Cortex of kidney (tissue), 1 donor: ENCODE measurements at places on chromosomes 2 and 18.

DNA sequence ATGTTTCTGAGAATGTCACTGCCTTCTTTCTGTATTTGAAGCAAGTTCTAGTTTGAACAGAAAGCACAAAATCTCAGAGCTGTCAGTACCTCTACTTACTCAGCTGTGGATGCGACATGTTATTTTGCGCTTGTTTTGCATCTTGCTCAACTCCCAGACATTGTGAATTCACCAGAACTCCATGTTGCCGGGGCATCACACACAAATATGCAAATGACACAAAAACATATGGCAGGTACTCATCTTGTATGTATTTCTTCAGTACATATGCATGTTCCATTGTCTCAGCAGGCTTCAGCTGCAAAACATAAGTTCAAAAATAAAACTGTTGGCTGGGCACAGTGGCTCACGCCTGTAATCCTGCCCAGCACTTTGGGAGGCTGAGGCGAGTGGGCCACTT is 30.8 kb downstream of the ADCY3 start:
- DNase-seq, result no peak

DNA sequence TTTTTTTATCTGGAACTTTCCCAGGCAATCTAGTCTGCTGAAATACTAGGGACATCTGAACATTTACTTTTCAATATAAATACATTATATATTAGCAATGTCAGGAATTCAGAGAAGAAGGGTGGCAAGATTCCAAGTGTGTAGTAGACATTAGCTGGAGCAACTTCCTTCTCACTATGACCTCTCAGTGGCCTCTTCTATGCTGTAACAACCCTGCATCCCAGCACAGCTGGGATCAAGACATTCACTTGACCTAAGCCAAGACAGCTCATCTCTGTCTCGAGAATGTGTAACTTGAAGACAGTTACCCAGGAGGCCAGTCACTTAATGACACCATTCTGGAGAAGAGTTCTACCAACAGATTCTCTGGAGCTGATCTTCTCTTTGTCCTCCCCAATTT is 61.7 kb upstream of the RALBP1 start:
- DNase-seq, result no peak

DNA sequence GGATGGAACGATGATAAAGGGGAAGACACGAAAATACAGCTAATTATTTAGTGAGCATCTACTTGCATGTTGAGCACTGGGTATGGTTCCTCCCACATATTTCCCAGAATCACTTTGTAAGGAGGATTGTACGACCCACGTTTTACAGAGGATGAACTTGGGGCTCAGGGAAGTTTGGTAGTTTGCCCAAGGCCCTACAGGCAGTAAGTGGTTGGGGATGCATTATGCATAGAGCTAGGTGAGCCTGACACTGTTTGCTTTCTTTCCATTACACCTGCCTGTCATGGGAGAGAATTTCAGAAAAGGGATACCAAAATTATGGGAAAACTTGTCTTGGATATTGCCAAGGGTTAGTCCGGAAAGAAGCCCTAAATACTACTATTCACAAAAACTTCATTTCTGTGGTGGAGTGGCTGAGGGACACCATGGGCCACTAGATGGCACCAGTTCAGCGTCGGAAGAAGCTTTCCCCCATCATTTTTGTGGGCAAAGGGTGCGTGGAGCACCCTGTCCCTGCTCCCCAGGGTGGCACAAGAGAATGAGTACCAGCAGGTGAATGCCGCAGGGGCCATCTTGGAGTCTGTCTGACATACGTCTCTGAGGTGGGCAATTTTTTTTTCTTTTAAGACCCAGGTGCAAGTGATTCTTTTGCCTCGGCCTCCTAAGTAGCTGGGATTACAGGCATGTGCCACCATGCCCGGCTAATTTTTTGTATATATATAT is 23.5 kb upstream of the C18orf32 start:
- no peak for DNase-seq

DNA sequence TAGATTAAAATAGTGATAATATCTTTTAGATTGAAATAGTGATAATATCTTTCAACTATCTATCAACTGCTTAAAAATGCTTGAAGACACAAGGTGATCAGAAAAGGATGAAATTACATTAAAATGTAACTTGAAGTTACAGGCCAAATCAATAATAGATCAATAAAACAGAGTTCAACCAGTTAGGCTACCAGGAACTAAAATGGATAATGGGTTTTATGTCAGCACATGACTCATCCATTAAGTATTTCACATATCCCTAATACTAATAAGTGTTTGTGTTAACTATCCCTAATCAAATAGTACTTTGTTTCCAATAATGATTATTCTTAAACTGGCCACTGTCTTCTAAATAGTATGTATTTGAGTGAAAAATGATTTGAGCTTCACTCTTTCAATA is 33.7 kb downstream of the CERKL start:
- DNase-seq, result no peak

DNA sequence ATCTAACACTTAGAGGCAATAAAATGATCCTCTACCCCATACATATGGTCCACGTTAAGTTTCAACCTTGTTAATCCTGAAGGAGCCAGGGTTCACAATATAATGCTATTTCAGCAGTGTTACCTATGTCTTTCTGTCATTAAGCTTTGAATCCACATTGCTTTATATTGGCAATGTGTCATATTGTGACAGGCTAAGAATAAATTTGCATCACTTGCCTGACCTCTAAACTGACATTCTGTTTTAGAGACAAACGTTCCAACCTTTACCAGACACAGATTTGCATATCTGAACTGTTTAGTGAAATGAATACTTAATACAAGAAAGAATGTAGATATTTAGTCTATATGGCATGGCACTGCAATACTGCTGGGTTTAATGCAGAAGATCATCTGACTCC is 98.4 kb downstream of the UNC80 start:
- no peak for DNase-seq
